ENCODE measurements at places on chromosomes 5 and 9.

DNA sequence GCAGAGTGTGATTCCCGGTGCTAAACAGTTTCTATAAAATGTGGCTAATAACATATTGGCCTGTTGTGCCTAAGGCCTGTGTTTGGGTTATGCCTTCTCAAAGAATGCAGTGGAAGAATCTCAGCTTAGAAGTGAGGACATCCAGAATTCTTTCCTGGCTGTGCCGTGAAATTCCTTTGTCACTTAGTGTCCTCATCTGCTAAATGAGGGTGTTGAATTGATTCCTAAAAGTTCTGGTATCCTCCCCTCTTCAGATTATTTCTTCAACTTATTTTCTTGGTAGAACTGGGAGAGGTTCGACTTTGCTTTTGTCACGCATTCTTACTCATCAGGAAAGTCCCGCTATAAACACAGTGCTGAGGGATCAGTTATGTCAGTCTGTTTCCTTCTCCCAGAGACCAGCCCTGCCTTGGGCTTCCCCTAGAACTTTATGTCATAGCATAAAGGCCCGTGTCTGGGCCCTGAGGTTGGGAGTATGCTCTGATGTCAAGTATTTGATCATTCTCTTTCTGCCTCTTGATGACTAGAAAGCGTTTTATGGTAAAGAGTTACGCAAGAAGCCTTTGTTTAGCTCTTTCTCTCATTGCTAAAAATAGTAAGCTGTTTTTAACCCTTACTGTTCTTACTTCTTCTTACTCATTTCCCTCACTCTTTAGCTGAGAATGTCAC, 29.5 kb downstream of the MTAP start:
- no peak for DNase-seq

GRCh38 chr9:102479191-102479590, 515.9 kb upstream of the CYLC2 start:
- DNase-seq: no peak

- DNase-seq: no peak
Measured at GRCh38 chr9:841371-842209, at the start of gene DMRT1. Gene DMRT1 (plus strand): TSS chr9:841697. CDS start chr9:841839, 142 bp downstream.

DNA sequence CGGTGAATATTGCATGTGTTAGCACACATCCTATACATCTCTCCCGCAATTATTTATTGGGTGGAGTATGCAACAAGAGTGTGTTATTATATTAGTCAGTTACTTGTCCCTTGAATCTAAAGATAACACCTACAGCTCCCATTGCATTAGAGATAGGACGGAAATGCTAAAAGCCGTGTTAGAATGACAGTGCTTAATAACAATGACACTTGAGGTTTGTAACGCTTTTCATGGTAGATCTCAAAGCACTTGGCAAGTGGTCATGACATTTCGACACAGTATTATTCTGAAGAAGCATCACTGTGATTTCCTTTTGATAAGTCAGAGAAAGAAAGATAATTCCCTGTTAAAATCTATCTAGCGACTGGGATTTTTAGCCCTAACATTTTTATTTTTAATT, 33.4 kb upstream of the TRIO start:
- DNase-seq: no peak

DNA sequence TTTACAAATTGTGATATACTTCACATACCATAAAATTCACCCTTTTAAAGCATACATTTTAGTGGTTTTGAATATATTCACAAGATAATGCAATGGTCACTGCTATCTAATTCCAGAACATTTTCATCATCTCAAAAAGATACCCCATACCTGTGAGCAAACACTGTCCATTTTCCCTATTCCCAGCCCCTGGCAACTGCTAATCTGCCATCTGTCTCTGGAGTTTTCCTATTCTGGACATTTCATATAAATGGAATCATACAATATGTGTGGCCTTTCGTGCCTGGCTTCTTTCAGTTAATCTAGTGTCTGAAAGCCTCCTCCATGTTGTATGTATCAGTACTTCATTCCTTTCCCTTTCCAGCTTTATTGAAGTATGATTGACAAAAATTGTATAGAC, 14.7 kb downstream of the SNX30 start:
- DNase-seq: no peak

DNA sequence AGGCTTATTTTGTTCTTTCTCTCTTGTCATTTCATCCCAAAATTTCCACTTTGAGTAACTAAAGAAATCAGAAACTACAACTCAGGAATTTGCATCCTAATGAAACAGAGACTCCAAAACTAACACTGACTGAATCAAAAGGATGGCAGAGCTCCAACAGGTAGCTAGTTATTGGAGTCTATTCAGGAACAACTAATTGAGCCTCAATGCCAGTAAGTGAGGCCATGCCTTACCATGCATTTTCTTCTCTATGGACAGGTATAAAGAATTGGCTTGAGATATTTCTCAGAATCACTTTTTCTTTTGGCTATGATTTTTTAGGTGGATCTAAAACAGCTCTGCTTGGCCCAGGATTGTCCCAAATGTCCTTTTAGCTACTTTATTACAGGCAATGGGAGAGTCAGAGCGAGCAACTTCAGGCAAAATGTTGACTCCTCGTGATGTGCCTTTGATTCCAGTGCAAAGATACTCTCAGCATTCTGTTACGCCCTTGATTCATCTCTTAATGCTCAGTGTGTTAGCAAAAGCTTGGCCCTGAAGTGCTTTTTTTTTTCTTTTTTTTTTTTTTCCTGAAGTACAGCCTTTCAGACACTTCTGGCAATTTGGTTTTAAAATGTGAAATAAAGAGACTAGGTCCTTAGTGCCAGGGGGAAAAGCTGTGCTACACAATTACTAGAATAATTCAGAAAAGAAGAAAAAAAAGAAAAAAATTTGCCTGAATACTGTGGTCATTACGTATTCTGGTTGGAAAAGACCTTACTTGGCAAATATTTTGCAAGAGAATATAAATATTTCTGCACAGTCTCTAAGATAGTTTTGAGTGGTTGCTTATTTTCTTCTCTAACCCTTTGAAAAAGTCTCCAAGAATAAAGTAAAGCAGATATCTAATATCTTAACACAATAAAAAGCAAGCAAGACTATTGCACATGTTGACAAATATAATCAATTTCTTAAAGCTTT, 423.7 kb downstream of the ANXA1 start:
- no peak for DNase-seq
